Bronchial smooth muscle cell (primary cell): ENCODE measurements at places on chromosomes 16 and 17. TPM values are rescaled to one million over a fixed set of nuclear protein-coding genes. Genes with fewer than 3 reads are reported as not detected.

Gene CHST4
- not detected in 2 replicates for total RNA-seq

Gene GP1BA
- total RNA-seq, result not detected in 2 replicates

Gene CIITA
- total RNA-seq, result 0.26 and 0.32 TPM in 2 replicates

Gene ECI1
- total RNA-seq, result 21.2 and 28.8 TPM in 2 replicates

Gene TSPAN10
- total RNA-seq, result 0.86 and 3.3 TPM in 2 replicates

Gene GGA3
- total RNA-seq, result 11.5 and 17.8 TPM in 2 replicates

Gene ADAD2
- not detected in 2 replicates for total RNA-seq

Gene EFCAB5
- 0.69 and 1.1 TPM in 2 replicates for total RNA-seq

Gene RAB26
- total RNA-seq, result 3.2 and 5.5 TPM in 2 replicates

Gene TNK1
- total RNA-seq, result 0.09 and 0.32 TPM in 2 replicates

Gene SYCE1L
- total RNA-seq, result 0.17 and 0.32 TPM in 2 replicates

Gene CX3CL1
- under 0.01 TPM in 1 of 2 replicates, not detected in the other for total RNA-seq

Gene NEUROD2
- total RNA-seq, result under 0.01 TPM in 1 of 2 replicates, not detected in the other

Gene ITGAL
- not detected in 2 replicates for total RNA-seq

Gene ALDH3A1
- total RNA-seq, result 0.16 and 0.43 TPM in 2 replicates

Gene KRT24
- not detected in 2 replicates for total RNA-seq

Gene OR3A1
- not detected in 2 replicates for total RNA-seq
